Neural crest cell (in vitro differentiated cells): ENCODE measurements at places on chromosomes 2 and 18.

DNA sequence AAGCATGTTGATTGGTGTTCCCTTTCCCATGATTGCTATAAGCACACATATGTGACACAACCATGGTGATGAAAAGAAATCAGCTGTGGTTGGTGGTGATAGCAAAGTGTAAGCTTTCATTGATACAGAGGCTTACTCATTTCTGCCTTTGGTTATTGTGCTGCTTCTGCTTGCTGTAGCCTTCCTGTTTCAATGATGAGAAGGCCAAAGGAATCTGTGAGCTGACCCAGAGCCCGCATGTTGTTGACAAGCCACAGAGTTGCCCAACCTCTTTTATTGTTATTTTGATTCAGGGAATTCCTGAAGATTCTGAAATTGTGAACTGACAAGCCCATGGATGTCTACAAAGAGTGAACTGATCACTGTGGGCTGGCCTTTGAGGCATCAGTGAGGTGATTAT, 164.4 kb downstream of the TMEFF2 start:
- no peak overlapping the region for H3K27ac ChIP-seq
- no peak for DNase-seq
- no peak overlapping the region for H3K4me3 ChIP-seq
- H3K36me3 ChIP-seq, result no peaks in the 10 kb centered on the region

DNA sequence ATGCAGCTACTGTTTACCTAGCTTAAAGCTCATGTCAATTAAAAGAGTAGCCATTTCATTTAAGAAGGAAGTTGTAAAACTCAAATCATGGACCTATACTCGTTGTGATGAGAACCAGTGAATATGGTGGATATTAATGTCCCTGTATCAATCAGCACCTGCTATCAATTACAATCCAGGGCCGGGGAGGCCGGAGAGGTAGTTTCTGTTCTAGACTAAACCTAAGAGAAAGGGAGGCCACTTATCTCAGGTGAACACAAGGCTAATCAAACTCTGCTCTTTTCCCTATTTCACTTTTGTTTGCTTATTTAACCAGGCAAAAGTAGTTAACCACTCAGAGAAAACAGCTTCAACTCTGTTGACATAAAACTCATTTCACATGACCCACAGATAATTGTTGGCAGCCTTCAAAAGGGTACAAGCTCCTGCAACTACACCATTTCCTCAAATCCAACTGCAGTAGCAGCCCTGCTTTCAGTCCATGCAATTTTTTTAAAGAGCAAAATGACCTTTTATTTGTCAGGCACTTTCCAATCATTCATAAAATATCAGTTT, 27.8 kb upstream of the SLC9A2 start:
- H3K4me1 ChIP-seq, result no peaks in the 10 kb centered on the region
- H3K4me3 ChIP-seq, result no peak overlapping the region
- H3K36me3 ChIP-seq, result no peaks in the 10 kb centered on the region
- no peak for DNase-seq
- no peak overlapping the region for H3K27ac ChIP-seq

- H3K27ac ChIP-seq, result no peak overlapping the region
- H3K27me3 ChIP-seq, result no peaks in the 10 kb centered on the region
- H3K36me3 ChIP-seq, result no peaks in the 10 kb centered on the region
- H3K4me1 ChIP-seq, result no peaks in the 10 kb centered on the region
Measured at GRCh38 chr18:53950545-53950944, 273.9 kb downstream of the MBD2 start.

DNA sequence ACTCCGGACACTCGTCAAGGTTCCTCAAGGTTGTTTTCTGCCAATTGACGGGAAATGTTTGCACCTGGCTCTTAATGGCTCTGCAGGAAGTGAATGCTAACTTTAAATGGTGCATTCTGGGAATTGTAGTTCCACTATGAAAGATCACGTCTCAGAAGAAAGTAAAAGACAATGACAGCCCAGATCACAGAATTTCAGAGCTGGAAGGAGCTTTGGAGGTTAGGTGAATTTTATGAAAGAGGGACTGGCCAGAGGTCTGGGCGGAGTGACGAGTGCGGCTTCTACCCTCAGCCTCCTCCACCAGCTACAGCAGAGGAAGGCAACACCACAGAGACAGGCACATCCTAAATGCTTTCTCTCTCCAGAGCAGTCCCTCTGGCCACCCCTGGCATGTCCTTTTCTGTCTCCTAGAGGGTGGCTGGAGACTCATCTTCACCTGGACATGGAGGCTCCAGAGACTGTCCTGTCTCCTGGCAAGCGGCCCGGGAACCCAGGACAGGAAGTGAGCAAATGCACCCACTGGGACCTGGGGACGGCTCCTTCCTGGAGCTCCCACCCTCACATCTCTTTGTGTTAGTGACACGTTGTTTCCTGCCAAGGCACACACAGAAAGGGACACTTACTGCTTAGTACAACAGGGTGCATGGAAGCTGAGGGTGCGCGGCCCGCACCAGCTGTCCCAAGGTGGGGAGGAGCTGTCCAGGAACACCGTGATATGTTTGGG, 19.4 kb downstream of the THAP4 start:
- H3K4me3 ChIP-seq, result no peak overlapping the region
- no peaks in the 10 kb centered on the region for H3K27me3 ChIP-seq
- no peak for DNase-seq
- H3K4me1 ChIP-seq, result peaks cover 17% of the 10 kb centered on the region

GRCh38 chr2:204133476-204133875, 196.9 kb downstream of the ICOS start:
- H3K27me3 ChIP-seq, result no peaks in the 10 kb centered on the region
- H3K4me1 ChIP-seq, result peaks cover 19% of the 10 kb centered on the region
- no peak overlapping the region for H3K27ac ChIP-seq
- H3K36me3 ChIP-seq, result no peaks in the 10 kb centered on the region
- DNase-seq, result no peak
- H3K4me3 ChIP-seq, result no peak overlapping the region

- DNase-seq, result no peak
- peak overlapping the region; percentile 93 for H3K4me3 ChIP-seq
- H3K27ac ChIP-seq, result peak overlapping the region; percentile 90
- peaks cover 43% of the 10 kb centered on the region for H3K4me1 ChIP-seq
Measured at GRCh38 chr2:176002688-176003210, 682 bp upstream of the LNPK start.

DNA sequence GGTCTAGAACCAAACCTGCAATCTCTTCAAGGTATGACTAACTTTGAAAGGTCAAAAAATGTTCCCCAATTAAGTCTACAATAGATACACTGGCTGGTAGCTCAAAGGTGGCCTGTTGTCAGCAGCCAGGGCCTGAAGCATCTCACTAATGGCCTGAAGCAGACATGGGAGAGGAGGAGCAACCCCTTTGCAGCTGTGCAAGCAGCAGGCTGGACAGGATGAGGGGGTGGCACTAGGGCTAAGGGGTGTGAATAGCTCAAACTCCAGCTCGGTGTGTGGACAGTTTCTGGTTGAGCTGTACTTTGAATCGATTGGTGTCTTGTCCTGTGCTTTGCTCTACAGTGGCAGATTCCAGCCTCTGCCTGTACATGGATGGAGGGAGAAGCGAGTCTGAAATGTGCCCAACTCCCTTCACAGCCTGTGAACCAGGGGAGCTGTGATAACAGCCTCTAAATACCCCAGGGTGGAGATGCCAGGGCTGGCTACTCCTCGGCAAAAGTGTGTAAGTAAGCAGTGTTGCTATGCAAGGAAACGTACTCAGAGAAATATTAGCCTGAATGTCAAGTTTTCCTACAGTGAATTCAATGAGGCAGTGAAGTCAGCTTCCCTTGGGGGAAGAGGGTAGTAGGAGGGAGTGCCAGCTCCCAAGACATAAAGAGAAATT, 34.7 kb upstream of the DTNB start:
- H3K4me3 ChIP-seq, result no peak overlapping the region
- no peaks in the 10 kb centered on the region for H3K27me3 ChIP-seq
- peaks cover 6% of the 10 kb centered on the region for H3K4me1 ChIP-seq
- DNase-seq, result no peak
- no peak overlapping the region for H3K27ac ChIP-seq
- no peaks in the 10 kb centered on the region for H3K36me3 ChIP-seq

- H3K27me3 ChIP-seq, result no peaks in the 10 kb centered on the region
- H3K4me3 ChIP-seq, result peak overlapping the region; percentile 88
- H3K27ac ChIP-seq, result no peak overlapping the region
- peaks cover 17% of the 10 kb centered on the region for H3K4me1 ChIP-seq
- peaks cover 3% of the 10 kb centered on the region for H3K36me3 ChIP-seq
Measured at GRCh38 chr2:187554704-187555082, 458 bp upstream of the TFPI start.

DNA sequence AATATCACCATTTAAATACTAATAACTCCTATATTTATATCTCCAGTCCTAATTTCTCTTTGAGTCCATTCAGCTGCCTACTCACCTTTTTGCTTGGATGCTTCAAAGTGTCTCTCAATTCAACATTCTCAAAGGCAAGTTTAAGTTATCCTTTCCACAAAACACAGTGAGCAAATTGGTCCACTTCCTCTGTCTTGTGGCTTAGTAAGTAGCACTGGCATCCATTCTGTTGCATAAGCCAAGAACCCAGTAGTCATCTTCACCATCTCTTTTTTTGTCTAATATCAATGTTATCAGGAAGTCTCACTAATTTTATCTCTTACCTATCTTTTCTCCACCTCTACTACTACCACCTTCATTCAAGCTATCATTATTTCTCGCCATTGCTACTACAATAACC, 27.4 kb upstream of the IL1RL1 start:
- H3K27me3 ChIP-seq, result no peaks in the 10 kb centered on the region
- no peak overlapping the region for H3K4me3 ChIP-seq
- H3K27ac ChIP-seq, result no peak overlapping the region
- peaks cover 8% of the 10 kb centered on the region for H3K4me1 ChIP-seq
- no peaks in the 10 kb centered on the region for H3K36me3 ChIP-seq
- no peak for DNase-seq

DNA sequence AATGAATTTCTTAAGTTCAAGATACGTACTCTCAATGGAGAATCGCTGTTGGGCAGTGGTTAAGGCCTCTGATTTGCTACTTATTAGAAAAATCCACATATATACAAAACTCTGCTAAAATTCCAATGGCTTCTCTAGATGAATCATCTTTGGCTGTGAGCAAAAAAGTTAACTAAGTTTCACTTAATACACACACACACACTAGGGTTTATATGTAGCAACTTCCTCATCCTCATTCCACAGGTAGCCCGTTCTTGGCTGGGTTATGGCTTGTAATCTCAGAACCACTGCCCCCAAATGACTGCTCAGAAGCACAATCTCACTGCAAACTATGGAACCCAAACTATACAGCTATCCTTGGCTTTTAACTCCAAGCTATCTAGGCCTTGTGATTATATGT, 99.7 kb downstream of the SMAD2 start:
- peaks cover 3% of the 10 kb centered on the region for H3K4me1 ChIP-seq
- no peaks in the 10 kb centered on the region for H3K27me3 ChIP-seq
- DNase-seq, result no peak
- H3K27ac ChIP-seq, result no peak overlapping the region

GRCh38 chr2:186456941-186457340, 29.1 kb upstream of the ZC3H15 start:
- peaks cover 3% of the 10 kb centered on the region for H3K36me3 ChIP-seq
- H3K4me3 ChIP-seq, result no peak overlapping the region
- DNase-seq, result no peak
- H3K27me3 ChIP-seq, result no peaks in the 10 kb centered on the region
- H3K27ac ChIP-seq, result no peak overlapping the region

GRCh38 chr2:199581935-199582360, 124.2 kb upstream of the SATB2 start:
- H3K4me1 ChIP-seq, result peaks cover 13% of the 10 kb centered on the region
- DNase-seq, result no peak
- no peaks in the 10 kb centered on the region for H3K36me3 ChIP-seq
- H3K27me3 ChIP-seq, result no peaks in the 10 kb centered on the region

DNA sequence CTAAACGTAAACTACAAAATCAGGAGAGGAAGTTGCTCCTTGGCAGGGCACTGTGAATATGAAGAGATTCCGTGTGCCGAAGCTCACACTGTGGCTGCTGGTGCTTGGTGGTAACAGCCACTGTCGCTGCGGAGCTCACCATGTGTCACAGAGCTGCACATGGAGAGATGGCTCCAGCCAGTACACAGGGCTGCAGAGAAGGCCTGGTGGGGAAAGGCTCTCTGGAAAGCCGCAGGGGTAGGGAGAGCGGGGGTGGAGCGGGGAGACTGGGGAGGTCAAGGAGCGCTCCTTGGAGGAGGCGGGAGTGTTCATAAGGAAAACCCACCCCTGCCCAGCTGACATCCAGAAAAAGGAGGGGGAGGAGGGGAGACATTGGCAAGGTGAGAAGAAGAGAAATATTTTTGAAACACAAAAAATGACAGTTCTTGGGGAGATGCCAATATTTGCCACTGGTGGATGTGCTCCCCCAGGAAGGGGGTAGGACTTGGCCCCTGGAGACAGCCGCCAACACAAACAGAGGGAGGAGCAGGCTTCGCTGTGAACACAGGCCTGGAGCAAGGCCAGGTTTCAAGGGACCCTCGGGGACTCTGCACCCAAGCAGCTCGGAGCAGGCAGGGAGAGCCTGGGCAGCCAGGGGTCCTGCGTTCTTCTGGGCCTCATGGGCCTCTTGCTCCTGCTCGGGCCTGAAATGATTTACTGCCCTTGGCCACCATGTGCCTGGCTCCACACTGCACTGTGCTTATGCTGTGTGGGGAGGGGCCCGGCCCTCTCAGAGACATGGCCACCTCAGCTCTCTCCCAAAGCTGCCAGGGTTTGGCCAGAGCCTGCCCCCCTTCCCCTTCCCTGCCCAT, 102.6 kb upstream of the GLI2 start:
- peaks cover 6% of the 10 kb centered on the region for H3K27me3 ChIP-seq
- H3K4me3 ChIP-seq, result no peak overlapping the region
- peaks cover 6% of the 10 kb centered on the region for H3K4me1 ChIP-seq
- H3K27ac ChIP-seq, result no peak overlapping the region
- no peak for DNase-seq
- H3K36me3 ChIP-seq, result no peaks in the 10 kb centered on the region

GRCh38 chr2:68765739-68766375, 31.2 kb downstream of the ARHGAP25 start:
- no peaks in the 10 kb centered on the region for H3K27me3 ChIP-seq
- H3K4me3 ChIP-seq, result no peak overlapping the region
- DNase-seq, result no peak
- H3K4me1 ChIP-seq, result peaks cover 8% of the 10 kb centered on the region
- no peaks in the 10 kb centered on the region for H3K36me3 ChIP-seq

DNA sequence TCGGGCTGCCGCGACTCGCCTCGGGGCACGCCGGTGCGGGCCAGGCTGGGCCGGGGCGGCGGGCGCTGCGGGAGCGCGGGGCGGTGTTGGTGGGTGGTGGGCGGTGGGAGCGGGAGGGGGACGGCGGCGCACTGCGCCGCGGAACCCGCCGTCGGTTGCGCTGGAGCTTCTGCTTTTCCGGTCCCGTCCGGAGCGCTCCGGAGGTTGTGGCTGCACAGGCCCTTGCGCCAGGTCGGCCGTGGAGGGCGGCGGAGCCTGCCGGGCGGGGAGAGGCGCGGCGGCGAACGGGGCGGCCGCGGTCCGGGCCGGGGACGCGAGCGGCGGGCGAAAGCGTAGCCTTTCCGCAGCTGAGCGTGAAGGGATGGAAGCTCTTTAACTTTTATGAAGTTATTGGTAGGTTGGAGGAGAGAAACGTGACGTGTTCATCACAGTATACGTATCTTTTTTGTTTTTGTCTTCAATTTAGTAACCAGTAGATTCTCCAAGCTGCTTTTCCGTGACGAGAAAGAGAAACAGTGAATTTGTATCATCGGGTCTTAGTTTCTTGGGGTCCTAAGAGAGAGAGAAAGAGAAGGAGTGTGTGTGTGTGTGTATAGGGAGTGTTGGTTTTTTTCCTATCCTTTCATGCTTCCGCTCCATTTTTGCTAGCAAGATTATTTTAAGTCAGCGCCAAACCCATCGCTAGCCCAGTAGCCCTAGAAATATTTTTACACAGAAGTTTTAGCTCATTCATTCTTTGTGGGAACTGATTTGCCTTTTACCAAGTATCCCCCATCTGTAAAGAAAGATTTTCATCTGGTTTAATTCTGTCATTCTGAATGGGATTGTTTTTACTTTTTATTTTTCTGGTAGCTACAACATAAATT, 535 bp downstream of the ATG4B start:
- peaks cover 11% of the 10 kb centered on the region for H3K36me3 ChIP-seq
- H3K27me3 ChIP-seq, result no peaks in the 10 kb centered on the region
- peak overlapping the region; percentile 19 for H3K27ac ChIP-seq
- no peak for DNase-seq
